NCI-H1436 (cell line): ENCODE measurements at places on chromosomes 5 and 9.

DNA sequence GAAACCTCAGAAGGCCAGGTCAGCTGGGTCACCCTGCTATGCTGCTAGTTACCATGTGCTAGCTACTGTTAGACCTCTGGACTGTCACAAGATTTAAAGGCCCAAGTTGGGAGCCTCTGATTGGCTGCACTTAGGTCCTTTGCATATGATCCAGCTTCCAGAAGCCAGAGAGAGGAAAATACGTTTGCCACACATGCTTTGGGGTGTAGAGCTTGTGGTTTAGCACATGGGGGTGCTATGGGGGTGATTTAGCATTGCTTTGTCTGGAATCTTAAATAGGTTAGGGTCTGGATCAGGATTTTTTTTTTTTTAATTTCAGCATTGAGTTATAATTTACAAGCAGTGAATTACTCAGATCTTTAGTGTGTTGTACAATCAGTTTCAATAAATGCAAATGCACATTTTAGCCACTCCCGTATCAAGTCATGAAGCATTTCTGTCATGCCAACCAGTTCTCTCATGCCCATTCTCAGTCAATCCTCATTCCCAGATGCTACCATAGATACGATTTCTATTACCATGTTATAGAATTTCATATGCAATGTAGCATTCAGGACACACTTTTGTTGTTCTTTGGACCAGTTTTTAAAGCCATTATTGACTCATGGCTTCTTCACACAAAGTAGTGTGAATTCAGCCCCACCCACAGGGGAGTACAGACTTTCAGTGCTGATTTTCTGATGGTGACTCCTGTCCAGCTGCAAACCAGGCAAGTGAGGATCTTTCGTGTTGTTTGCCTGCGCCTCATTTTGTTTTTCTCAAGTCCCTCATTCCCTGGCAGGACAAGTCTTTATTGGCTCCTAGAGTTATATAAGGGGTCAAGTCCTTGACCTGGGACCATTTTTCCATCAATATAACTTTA lies 250.4 kb downstream of the LRRC70 start:
- no peak for DNase-seq

- DNase-seq: no peak
Measured at GRCh38 chr5:179827680-179828079, 7.0 kb downstream of the SQSTM1 start.

GRCh38 chr5:3740546-3741373 lies 145.1 kb downstream of the IRX1 start:
- DNase-seq: no peak

DNA sequence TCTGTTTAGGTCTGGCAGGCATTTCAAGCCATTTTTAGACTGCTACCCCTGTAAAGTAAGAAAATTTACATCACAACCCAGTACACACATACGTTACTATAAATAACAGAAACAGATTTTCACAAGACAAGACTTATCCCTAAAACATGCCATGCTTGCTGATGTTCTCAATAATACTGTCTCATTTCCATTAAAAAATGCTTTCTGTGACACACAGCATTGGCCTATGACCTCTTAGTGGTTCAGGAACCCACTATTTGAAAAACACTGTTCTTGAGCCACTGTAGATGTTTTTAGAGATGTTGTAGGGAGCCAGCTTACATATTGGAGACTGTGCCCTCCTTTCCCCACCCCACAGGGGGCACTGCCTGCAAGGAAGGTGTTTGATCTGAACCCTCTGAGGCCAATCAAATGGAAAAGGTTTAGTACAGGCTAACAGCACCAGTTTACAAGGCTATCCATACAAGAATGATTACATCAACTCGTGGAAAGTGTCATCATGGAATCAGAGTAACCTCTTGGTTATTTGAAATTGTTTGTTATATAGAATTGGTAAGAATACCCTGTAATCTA lies 30.8 kb downstream of the ZSWIM6 start:
- no peak for DNase-seq

DNA sequence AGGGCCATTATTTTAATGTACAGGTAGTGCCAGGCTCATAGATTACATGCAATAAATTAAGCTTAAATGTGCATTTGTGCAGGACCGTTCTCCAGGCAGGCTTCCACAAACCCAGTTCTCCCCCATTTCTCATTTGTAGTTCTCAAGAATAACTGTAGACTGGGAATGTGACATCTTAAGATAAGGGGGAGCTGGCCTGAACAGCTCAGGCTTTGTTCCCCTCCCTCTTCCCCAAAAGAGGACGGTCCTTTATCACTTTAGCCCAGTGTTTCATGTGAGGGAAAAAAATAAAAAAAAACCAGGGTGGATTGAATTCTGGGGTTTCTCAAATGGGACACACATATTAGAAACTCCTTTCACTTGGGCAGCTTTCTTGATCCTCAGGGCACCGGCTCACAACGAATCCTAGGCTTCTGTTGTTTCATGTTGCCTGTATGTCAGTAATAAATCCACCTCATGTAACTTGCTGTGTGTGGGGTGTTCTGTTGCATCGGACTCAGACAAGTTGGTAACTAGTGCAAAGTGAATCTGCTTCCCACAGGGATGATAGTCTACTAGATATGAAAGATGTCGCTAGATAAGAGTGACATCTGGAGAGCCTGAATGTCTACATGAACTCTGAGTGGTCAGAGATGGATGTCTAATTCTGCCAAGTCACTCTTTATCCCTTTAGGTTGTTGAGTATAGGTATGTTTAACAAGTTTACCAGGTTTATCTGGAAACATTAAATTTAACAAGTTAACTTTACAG lies 2030.6 kb upstream of the NUDT12 start:
- no peak for DNase-seq

- DNase-seq: no peak
Measured at GRCh38 chr5:35073160-35073559, 25.4 kb upstream of the AGXT2 start.
